A549 treated with Hydrocortisone at 1 μM for 4 hours (cell line): ENCODE measurements at places on chromosomes 1 and 21. TPM values are rescaled to one million over a fixed set of nuclear protein-coding genes. Genes with fewer than 3 reads are reported as not detected.

Gene F13B
- total RNA-seq, result 0.05 to 0.08 TPM (median 0.07 TPM) in 5 replicates

Gene USH2A
- not detected in 5 replicates for total RNA-seq

Gene FRRS1
- total RNA-seq, result 1.5 to 2.2 TPM (median 1.7 TPM) in 5 replicates

Gene ASPM
- total RNA-seq, result 17.9 to 25.0 TPM (median 21.0 TPM) in 5 replicates

Gene C1orf185
- total RNA-seq, result not detected in 5 replicates

Gene TEDDM1
- total RNA-seq, result not detected in 5 replicates

Gene LY9
- 0.07 to 0.17 TPM (median 0.11 TPM) in 5 replicates for total RNA-seq
